A549 treated with Hydrocortisone at 1 μM for 4 hours (cell line): ENCODE measurements at places on chromosomes 12 and 14. TPM values are rescaled to one million over a fixed set of nuclear protein-coding genes. Genes with fewer than 3 reads are reported as not detected.

ITGA7 gene
- 1.3 to 2.2 TPM (median 1.7 TPM) in 5 replicates for total RNA-seq

CLEC4D gene
- total RNA-seq: not detected in 5 replicates

RNASE1 gene
- total RNA-seq: 0.12 to 0.31 TPM (median 0.15 TPM) in 5 replicates

TGFB3 gene
- 0.61 to 0.91 TPM (median 0.71 TPM) in 5 replicates for total RNA-seq

SCN8A gene
- 1.00 to 1.7 TPM (median 1.5 TPM) in 5 replicates for total RNA-seq

SERPINA1 gene
- 1.2 to 2.2 TPM (median 1.9 TPM) in 5 replicates for total RNA-seq

RFLNA gene
- total RNA-seq: 0.10 to 0.27 TPM (median 0.18 TPM) in 4 of 5 replicates, not detected in the other

LRRC43 gene
- 0.09 to 0.52 TPM (median 0.13 TPM) in 4 of 5 replicates, not detected in the other for total RNA-seq

FAM161B gene
- total RNA-seq: 1.5 to 1.8 TPM (median 1.7 TPM) in 5 replicates

MYF6 gene
- total RNA-seq: not detected in 5 replicates

TMEM233 gene
- 0.03 to 0.10 TPM in 2 of 5 replicates, not detected in the others for total RNA-seq

KRT8 gene
- total RNA-seq: 4,606 to 5,335 TPM (median 5,083 TPM) in 5 replicates

CD163L1 gene
- 0.13 to 0.70 TPM (median 0.32 TPM) in 5 replicates for total RNA-seq

PELI2 gene
- total RNA-seq: 0.73 to 1.3 TPM (median 1.2 TPM) in 5 replicates

NKX2-8 gene
- 1.5 to 4.0 TPM (median 3.1 TPM) in 5 replicates for total RNA-seq

ERBB3 gene
- 0.78 to 1.5 TPM (median 1.1 TPM) in 5 replicates for total RNA-seq

SLC35F4 gene
- total RNA-seq: not detected in 5 replicates

DGKA gene
- 19.0 to 23.5 TPM (median 21.9 TPM) in 5 replicates for total RNA-seq

C12orf54 gene
- total RNA-seq: not detected in 5 replicates

SFSWAP gene
- 23.3 to 31.0 TPM (median 28.6 TPM) in 5 replicates for total RNA-seq

IL22 gene
- total RNA-seq: not detected in 5 replicates

POTEG gene
- total RNA-seq: not detected in 5 replicates

VDR gene
- total RNA-seq: 2.5 to 3.4 TPM (median 3.0 TPM) in 5 replicates

NOS1 gene
- total RNA-seq: 0.46 to 0.63 TPM (median 0.51 TPM) in 5 replicates

SLC39A5 gene
- not detected in 5 replicates for total RNA-seq

GNG2 gene
- total RNA-seq: 2.3 to 3.1 TPM (median 2.6 TPM) in 5 replicates

OTUB2 gene
- total RNA-seq: 2.7 to 3.9 TPM (median 3.0 TPM) in 5 replicates

CISTR gene
- total RNA-seq: not detected in 5 replicates

KRT2 gene
- not detected in 5 replicates for total RNA-seq

IFI27L1 gene
- 18.8 to 21.4 TPM (median 19.4 TPM) in 5 replicates for total RNA-seq

CACNB3 gene
- total RNA-seq: 31.1 to 39.6 TPM (median 34.9 TPM) in 5 replicates

SIRT4 gene
- total RNA-seq: 0.67 to 1.1 TPM (median 0.90 TPM) in 5 replicates

ACOT6 gene
- total RNA-seq: not detected in 5 replicates

C12orf60 gene
- 1.8 to 2.3 TPM (median 2.1 TPM) in 5 replicates for total RNA-seq

PMEL gene
- 0.47 to 1.4 TPM (median 1.0 TPM) in 5 replicates for total RNA-seq

ADAM21 gene
- 0.03 TPM in 2 of 5 replicates, not detected in the others for total RNA-seq

LALBA gene
- total RNA-seq: not detected in 5 replicates

MANSC1 gene
- total RNA-seq: 3.3 to 4.8 TPM (median 3.9 TPM) in 5 replicates

TSPAN19 gene
- total RNA-seq: not detected in 5 replicates

CSRP2 gene
- 19.5 to 21.3 TPM (median 20.3 TPM) in 5 replicates for total RNA-seq

MGP gene
- 0.08 TPM in 1 of 5 replicates, not detected in the others for total RNA-seq

GPR84 gene
- 0.08 to 0.11 TPM in 2 of 5 replicates, not detected in the others for total RNA-seq

HELB gene
- 1.1 to 1.3 TPM (median 1.3 TPM) in 5 replicates for total RNA-seq

NFE2 gene
- total RNA-seq: 0.10 TPM in 1 of 5 replicates, not detected in the others

AICDA gene
- total RNA-seq: 0.13 to 0.28 TPM (median 0.24 TPM) in 5 replicates

KRT77 gene
- not detected in 5 replicates for total RNA-seq

CCDC63 gene
- total RNA-seq: 0.03 to 0.08 TPM (median 0.06 TPM) in 3 of 5 replicates, not detected in the others

ASB2 gene
- 0.28 to 0.91 TPM (median 0.59 TPM) in 5 replicates for total RNA-seq

NTN4 gene
- total RNA-seq: 36.5 to 45.2 TPM (median 42.3 TPM) in 5 replicates

MYF5 gene
- total RNA-seq: not detected in 5 replicates

GLT1D1 gene
- not detected in 5 replicates for total RNA-seq

CEBPE gene
- total RNA-seq: 0.07 to 0.08 TPM in 2 of 5 replicates, not detected in the others

CELA1 gene
- not detected in 5 replicates for total RNA-seq

MFAP5 gene
- 0.12 to 0.49 TPM (median 0.23 TPM) in 5 replicates for total RNA-seq

SSPN gene
- total RNA-seq: 0.37 to 0.63 TPM (median 0.47 TPM) in 5 replicates

PTPRB gene
- 0.48 to 1.1 TPM (median 0.69 TPM) in 5 replicates for total RNA-seq

RPL10L gene
- not detected in 5 replicates for total RNA-seq

CLEC7A gene
- total RNA-seq: not detected in 5 replicates

TPI1 gene
- 1,586 to 1,659 TPM (median 1,629 TPM) in 5 replicates for total RNA-seq
